ENCODE measurements at places on chromosomes 7 and 10.

GRCh38 chr7:25456467-25457171, 228.3 kb upstream of the NPVF start:
- DNase-seq: no peak

DNA sequence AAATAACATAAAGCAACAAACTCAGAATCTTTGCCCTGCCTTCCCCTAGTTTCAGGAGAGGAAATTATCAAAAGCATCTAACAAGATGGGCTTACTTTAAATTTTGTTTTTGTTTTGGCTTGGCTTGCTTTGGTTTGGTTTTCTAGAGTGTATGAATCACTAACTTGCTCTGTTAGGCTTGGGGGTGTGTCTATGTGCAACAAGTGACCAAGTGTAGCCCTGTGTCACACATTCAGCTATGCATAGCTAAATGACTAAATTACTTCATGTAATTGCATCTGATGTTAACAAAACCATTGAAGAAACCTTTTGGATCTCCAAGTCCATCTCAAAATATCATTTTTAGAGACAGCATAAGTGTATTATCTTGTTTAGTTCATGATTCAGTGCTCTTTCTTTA, 251.0 kb downstream of the TFEC start:
- DNase-seq: no peak

GRCh38 chr10:99232360-99232999, 3.2 kb downstream of the HPSE2 start:
- DNase-seq: no peak

DNA sequence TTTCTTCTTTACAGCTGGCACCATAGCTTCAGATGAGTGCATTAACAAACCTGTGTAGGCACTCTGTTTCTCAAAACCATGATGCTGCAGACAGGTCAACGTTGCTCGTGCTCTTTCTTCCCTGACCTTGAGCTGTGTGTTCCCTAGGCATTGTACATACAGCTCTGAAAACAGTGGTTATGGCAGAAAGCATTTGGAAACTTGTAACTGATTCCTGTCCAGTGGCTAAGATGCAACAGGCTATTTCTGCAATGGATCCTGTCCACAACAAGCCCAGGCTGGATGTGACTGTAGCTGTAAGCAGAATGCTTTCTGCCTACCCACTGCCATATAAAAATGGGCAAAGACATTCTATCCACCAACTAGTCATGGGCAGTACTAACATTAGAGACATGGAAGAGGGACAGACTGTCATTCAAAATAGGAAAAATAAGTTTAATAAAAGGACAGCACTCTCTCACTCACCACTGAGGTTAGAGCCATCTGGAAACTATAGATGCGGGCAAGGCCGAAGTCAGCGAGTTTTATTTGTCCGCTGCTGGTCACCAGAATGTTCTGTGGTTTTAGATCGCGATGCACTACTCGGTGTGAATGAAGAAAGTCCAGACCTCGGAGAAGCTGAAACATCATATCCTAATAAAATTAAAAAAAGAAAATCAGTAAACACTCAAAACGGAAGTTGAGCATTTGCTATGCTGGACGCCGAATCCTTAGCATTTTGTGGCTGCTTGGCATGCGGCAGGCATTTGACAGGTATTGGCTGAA, 111.0 kb downstream of the CDK6 start:
- DNase-seq: no peak

GRCh38 chr7:71497256-71497946, 365.5 kb downstream of the GALNT17 start:
- DNase-seq: no peak

- DNase-seq: no peak
Measured at GRCh38 chr10:124364674-124365073, 54.0 kb downstream of the OAT start.

DNA sequence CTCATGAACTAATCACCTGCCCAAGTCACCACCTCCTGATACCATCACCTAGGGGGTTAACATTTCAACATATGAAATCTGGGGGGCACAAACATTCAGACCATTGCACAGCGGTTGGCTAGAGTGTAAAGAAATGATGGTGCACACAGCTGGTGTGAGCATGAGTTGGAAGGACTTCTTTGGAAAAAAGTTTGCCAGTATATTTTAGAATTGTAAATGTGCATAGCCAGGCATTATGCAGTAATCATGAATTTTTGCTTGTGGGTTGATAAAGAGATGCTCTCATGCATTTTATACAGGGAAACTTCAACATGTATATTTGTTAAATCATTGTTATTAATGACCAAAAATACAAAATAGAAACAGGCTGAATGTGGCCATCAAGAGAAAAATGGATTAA, 100.0 kb downstream of the VWC2 start:
- no peak for DNase-seq

DNA sequence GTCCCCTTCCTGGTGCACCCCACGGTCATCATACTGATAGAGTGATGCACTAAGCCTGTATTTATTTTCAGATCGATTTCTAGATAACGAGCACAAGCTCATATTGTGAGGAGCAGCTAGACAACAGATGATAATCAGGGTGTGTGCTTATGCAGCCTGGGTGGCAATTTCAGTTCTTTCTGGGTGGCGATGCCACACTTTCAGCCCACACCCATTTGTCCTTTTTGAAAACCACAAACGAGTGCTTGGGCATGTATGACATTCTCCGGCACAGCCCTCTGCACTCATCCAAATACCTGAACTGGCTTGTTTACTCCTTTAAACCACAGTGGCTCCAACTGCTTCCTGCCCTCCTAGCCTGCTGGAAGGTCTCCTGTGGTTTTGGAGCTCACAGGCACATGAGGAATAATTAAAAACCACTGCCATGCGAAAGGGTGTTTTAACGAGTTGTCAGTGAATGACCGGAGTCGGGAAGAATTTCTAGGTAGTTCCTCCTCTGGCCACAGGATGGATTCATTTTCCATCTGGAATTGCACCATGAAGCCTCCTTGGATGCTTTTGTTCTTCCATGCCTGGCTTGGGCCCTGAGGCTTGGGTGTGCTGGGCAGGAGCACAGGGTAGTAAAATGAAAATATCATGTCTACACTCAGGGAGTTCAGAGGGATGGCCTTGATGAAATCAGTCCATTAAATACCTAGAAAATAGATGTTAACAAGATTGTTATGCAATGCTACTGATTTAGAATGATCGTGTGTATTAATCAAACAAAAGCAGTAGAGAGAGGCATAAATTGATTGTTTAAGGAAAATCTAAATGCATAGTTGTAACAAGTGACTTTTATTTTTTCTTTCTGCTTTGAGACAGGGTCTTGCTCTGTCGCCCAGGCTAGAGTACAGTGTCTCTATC, 52.4 kb upstream of the ITGB1 start:
- no peak for DNase-seq

GRCh38 chr10:76905251-76905650, 732.4 kb downstream of the KCNMA1 start:
- no peak for DNase-seq

DNA sequence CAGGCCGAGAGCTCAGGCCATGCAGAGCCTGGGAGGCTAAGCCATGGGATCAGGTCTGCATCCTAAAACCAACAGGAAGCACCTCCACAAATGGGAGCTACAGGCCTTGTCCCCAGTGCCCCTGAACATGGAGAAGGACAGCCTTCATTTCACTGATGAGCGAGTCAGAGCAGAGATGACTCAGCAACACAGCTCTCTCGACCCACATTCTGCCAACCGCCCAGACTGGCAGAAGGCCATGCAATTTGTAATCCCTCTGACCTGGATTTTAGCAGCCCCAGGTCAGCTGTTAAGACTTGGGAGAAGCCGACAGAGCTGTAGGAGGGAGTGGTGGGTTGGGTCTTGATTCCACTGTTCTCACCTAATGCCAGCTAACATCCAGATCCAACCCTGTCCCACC, 25.5 kb downstream of the VOPP1 start:
- DNase-seq: no peak

GRCh38 chr7:26309089-26309488, 17.4 kb downstream of the SNX10 start:
- DNase-seq: no peak

All from dermis microvascular lymphatic vessel endothelial cell (primary cell).